Liver (tissue), 10 donors: ENCODE measurements at places on chromosomes 16 and 17. TPM values are rescaled to one million over a fixed set of nuclear protein-coding genes. Genes with fewer than 3 reads are reported as not detected.

DNA sequence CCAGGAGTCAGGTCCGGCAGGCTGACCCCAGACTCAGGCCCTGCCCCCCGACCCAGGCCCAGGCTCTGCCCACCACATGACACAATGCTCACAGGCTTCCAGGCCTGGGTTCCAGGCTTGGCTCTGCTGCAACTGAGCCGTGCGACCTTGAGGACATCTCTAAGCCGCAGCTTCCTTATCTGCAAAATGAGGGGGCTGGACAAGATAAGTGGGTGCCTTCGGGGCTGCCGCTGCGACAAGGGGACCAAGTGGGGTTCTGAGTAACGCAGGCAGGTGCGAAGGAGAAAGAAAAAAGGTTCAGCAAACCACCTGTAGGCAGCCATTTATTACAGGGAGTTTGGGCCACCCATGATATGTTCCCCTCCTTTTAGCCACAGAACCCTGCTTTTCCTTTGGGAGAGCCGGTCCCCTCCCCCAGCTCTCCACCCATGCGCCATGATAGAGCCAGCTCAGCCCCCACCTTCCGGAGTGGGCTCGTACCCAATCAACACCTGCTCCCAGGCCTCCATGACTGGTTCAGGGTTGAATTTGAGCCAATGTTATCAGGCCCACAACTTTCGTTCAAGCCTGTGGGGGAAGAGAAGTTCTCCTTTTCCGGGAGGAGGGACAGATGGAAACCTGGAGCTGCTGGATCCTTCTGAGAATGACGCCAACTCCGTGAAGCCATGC is 38.2 kb downstream of the RTN4RL1 start:
- H3K36me3 ChIP-seq, result no peaks in the 10 kb centered on the region
- H3K4me1 ChIP-seq, result peaks cover 8% of the 10 kb centered on the region
- H3K4me3 ChIP-seq, result no peak overlapping the region
- DNase-seq, result no peak

GRCh38 chr17:9259419-9259818 is 238.1 kb downstream of the NTN1 start:
- H3K36me3 ChIP-seq, result no peaks in the 10 kb centered on the region
- H3K4me1 ChIP-seq, result no peaks in the 10 kb centered on the region
- no peaks in the 10 kb centered on the region for H3K27me3 ChIP-seq
- H3K27ac ChIP-seq, result peak overlapping the region; percentile 14
- no peak overlapping the region for H3K4me3 ChIP-seq
- DNase-seq, result no peak

Gene OR3A3
- not detected for total RNA-seq

Gene SPATA22
- total RNA-seq, result 0.19 TPM

- H3K27ac ChIP-seq, result no peak within 1 kb of the TSS
- H3K4me1 ChIP-seq, result peaks cover 2% of the 10 kb centered on the region
- H3K27me3 ChIP-seq, result peaks cover 9% of the 10 kb centered on the region
- no peaks in the 10 kb centered on the region for H3K36me3 ChIP-seq
- peak; percentile 35 for DNase-seq
These were observed at the start of gene MEIOC for GRCh38 chr17:44655983-44656710. MEIOC (plus strand) TSS chr17:44656468; CDS start chr17:44656614, 146 bp downstream.

Gene PITPNM3
- total RNA-seq, result 5.0 TPM

DNA sequence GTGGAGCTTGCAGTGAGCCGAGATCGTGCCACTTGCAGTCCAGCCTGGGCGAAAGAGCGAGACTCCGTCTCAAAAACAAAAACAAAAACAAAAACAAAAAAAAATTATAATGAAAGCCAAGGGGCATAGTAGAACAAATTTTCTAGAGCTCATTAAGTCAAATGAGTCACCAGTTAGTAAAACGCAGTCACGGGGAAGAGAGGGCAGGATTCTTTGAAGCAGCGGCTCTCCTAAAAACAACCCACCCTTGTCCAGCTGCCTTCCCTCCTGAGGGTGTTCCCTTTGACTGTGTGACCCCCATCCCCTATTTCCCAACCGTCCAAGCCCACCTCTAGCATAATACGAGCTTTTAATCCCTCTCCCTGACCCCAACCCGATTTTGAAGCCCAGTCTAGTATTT is 44.1 kb upstream of the STH start:
- DNase-seq, result no peak
- H3K4me1 ChIP-seq, result no peaks in the 10 kb centered on the region
- H3K27ac ChIP-seq, result no peak overlapping the region
- no peak overlapping the region for H3K4me3 ChIP-seq
- no peaks in the 10 kb centered on the region for H3K36me3 ChIP-seq

Gene SPNS2
- 4.9 TPM for total RNA-seq

DNA sequence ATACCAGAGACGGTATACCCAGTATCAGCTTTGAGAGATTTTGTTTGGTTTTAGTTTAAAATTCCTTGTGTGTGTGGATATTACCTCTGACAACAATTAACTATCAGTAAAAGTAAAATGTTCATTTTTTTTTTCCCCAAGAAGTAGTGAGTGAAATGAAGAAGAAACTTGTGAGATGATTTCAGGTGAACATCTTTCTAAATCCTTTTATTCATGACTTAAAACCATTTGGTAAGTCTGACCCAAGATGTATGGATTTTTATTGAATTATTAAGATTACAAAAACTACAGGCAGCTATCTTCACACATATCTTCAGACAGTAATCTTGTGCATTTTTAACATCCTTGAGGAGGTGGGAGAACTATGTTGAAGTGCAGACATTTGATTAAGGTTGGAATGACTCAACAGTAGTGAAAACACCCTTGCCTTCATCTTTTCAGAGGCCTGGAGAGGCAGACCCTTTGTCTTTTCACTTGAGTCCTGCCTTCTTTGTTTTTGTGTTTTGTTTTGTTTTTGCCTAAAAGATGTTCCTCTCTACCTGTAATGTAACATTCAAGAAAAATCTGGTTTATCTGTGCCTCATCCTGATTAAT is 240.3 kb upstream of the TBX2 start:
- no peak overlapping the region for H3K4me3 ChIP-seq
- no peaks in the 10 kb centered on the region for H3K36me3 ChIP-seq
- no peaks in the 10 kb centered on the region for H3K4me1 ChIP-seq
- no peaks in the 10 kb centered on the region for H3K27me3 ChIP-seq
- DNase-seq, result no peak
- no peak overlapping the region for H3K27ac ChIP-seq

Gene PRSS27
- total RNA-seq, result 0.05 TPM

DNA sequence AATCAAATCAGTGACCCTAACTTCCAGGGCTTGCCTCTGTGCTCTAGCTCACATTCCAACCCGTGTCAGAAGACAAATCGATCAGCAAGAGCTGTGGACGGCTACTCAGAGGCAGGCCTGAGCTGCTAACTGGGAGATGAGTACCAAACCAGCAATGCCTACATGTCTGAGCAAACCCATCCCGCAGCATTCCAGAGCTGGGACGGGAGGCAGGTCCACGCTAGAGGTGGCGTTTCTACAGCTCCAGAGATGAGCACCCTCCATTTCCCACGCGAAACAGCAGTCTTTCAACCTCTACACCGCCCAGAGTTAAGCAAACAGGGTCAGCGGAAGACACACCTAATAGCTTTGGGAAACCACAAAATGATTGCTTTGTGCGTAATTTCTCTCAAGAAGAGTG is 6.5 kb downstream of the NXN start:
- H3K4me1 ChIP-seq, result peaks cover 4% of the 10 kb centered on the region
- no peak for DNase-seq
- H3K36me3 ChIP-seq, result no peaks in the 10 kb centered on the region
- no peak overlapping the region for H3K27ac ChIP-seq
- H3K27me3 ChIP-seq, result no peaks in the 10 kb centered on the region
- no peak overlapping the region for H3K4me3 ChIP-seq

DNA sequence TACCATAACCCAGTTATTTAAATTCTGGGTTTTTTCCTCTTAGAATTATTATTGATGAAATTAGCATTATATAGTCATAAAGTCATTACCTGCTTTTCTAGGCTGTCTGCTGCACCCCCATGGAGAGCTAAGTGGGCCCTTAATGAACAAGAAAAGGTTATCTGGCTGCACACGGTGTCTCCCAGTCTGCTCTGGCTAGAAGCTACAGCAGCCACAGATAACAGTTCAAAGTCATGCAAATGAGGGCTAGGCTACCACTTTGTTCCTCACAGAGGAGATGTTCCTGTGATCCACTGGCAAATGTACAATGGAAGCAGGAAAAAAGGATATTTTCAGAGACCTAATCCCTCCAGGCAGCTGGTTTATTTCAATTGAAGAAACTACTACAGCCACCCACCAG is 112.1 kb downstream of the SNX11 start:
- no peak for DNase-seq
- no peaks in the 10 kb centered on the region for H3K36me3 ChIP-seq
- H3K27me3 ChIP-seq, result no peaks in the 10 kb centered on the region
- no peak overlapping the region for H3K4me3 ChIP-seq
- H3K4me1 ChIP-seq, result no peaks in the 10 kb centered on the region

Gene XYLT1
- total RNA-seq, result 2.3 TPM

DNA sequence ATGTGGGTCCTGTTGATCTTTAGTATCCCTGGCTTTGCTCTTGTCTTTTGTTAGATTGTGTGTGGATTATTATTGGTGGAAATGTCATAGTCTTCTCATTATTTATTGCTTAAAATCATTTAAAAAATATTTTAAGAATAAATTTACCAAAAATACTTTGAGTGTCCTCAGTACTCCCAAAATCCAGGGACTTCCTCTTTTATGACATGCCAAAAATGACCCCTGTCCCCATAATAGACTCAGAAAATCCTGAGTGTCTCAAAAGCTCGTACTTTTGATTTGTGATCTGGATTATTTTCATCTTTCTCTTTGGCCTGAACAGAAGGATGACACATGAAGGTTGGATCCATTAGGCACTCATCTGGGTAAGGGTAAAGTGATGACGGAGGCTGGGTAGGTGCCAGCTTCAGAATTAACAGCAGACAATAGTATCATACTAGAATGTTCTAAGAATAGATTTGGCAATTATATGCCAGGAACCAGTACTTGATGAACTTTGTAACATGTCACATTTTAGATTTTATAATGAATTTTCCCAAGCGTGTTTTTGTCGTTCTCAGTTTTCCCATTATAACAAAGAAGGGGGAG is 602.2 kb upstream of the CDH8 start:
- no peak overlapping the region for H3K4me3 ChIP-seq
- no peak overlapping the region for H3K27ac ChIP-seq
- H3K4me1 ChIP-seq, result no peaks in the 10 kb centered on the region
- H3K27me3 ChIP-seq, result no peaks in the 10 kb centered on the region
- no peaks in the 10 kb centered on the region for H3K36me3 ChIP-seq

Gene FAM171A2
- 1.1 TPM for total RNA-seq

DNA sequence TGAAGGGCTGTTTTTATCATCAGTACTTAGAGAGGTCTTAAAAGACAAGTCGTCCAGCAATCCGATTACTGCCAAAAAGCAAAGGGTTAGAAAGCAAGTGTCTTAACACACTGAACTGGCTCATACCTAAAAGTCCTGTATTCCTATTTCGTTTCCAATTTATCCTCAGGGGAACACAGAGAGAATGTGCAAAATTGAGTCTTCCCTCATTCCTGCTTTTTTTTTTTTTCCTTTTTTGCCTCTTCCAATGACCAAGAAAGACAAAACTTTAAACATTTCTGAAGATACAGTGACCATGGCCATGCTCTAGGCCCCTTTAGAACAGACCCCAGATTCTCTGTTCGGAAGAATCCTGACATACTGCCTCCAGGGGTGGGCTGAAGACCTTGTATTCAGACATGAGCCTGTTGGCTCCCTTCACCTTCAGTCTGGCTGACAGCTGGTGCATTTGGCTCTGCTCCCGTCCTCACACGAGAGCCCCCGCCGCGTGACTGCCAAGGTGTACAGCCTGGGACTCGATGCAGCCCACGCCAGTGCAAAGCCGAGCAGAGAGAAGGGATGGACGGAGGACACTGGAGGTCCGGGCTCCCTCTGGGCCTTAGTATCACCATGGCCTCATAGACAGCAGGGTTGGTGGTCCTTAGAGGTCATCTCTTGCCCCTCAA is 47.0 kb downstream of the COTL1 start:
- no peaks in the 10 kb centered on the region for H3K27me3 ChIP-seq
- H3K4me3 ChIP-seq, result no peak overlapping the region
- H3K4me1 ChIP-seq, result no peaks in the 10 kb centered on the region
- H3K27ac ChIP-seq, result no peak overlapping the region

DNA sequence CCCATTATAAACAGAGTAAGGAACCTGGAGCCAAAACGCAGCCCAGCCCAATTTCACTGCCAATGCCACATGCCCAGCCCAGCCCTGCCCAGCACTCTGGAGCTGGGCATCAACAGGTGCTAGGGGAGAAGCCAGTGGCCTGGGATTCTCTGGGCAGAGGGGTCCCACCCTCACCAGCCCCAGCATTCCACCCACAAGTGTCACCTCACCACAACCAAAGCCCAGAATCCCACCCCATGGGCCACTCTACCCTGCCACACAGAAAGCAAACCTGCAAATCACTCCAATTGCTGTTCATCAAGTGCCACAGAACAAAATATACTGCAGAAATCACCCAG is 102.5 kb upstream of the CDH5 start:
- no peak overlapping the region for H3K4me3 ChIP-seq
- no peak overlapping the region for H3K27ac ChIP-seq
- no peaks in the 10 kb centered on the region for H3K27me3 ChIP-seq
- no peaks in the 10 kb centered on the region for H3K4me1 ChIP-seq

DNA sequence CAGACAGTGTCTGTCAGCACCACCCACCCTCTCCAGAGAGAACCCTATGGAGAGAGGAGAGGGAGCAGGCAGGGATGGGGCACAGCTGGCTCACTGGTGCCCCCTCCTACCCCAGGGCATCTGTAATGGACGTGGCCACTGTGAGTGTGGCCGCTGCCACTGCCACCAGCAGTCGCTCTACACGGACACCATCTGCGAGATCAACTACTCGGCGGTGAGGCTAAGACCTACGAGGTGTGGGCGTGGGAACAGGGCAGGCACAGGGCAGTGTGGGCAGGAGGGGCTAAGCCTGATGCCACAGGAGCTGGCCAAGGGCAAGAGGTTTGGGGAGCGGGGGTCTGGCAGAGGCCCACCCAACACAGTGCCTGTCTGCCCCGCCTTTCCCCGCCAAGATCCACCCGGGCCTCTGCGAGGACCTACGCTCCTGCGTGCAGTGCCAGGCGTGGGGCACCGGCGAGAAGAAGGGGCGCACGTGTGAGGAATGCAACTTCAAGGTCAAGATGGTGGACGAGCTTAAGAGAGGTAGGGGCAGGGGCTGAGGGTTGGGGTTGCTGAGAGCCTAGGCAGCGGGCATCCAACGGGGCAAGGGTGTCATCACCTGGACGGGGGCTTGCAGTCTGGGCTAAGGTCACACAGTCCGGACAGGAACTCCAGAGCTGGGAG is 15.0 kb downstream of the ITGB4 start:
- H3K27ac ChIP-seq, result no peak overlapping the region
- H3K27me3 ChIP-seq, result no peaks in the 10 kb centered on the region

Gene RANBP10
- total RNA-seq, result 12.8 TPM

Gene TRAPPC2L
- 16.3 TPM for total RNA-seq

Gene CCDC92B
- not detected for total RNA-seq

DNA sequence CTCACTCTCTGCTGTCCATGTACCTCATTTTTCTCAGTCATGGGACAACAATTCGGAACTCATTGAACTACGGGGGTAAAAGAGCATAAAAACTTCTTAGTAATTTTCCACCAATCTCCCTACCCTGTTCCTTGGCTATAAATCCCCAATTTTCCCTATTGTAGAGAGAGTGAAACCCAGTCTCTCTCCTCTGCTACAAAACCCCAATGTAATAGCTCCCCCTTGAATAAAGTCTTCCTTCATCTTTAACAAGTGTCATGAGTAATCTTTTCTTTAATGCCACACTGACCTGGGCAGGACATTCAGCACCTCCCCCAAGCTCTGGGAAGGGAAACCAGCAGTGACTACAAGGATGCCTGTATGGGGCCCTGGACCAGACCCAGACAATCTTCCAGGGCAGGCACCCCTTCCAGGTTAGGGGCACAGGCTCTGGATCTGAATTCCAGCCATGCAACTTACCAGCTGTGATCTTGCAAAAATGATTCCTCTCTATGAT is 10.2 kb upstream of the EIF1 start:
- H3K36me3 ChIP-seq, result no peaks in the 10 kb centered on the region
- peaks cover 10% of the 10 kb centered on the region for H3K4me1 ChIP-seq
- DNase-seq, result no peak
- H3K4me3 ChIP-seq, result peak overlapping the region; percentile 7
- H3K27me3 ChIP-seq, result no peaks in the 10 kb centered on the region
- H3K27ac ChIP-seq, result peak overlapping the region; percentile 80

Gene FOXN1
- not detected for total RNA-seq
